Panc1 (cell line): ENCODE measurements at places on chromosomes 6 and 20. TPM values are rescaled to one million over a fixed set of nuclear protein-coding genes. Genes with fewer than 3 reads are reported as not detected.

BMP7 gene
- 11.5 TPM for total RNA-seq

LBP gene
- 0.15 TPM for total RNA-seq

TRMT6 gene
- 27.9 TPM for total RNA-seq

CITED2 gene
- total RNA-seq: 210 TPM

PCNA gene
- total RNA-seq: 182 TPM

OTOR gene
- not detected for total RNA-seq

PSORS1C1 gene
- total RNA-seq: 2.9 TPM

CRISP3 gene
- total RNA-seq: not detected

ABCC10 gene
- total RNA-seq: 52.7 TPM

RIPOR2 gene
- total RNA-seq: 0.54 TPM
